ENCODE measurements at places on chromosomes 11 and 22.

GRCh38 chr22:16819249-16819648, 6.0 kb downstream of the XKR3 start:
- no peak for DNase-seq

DNA sequence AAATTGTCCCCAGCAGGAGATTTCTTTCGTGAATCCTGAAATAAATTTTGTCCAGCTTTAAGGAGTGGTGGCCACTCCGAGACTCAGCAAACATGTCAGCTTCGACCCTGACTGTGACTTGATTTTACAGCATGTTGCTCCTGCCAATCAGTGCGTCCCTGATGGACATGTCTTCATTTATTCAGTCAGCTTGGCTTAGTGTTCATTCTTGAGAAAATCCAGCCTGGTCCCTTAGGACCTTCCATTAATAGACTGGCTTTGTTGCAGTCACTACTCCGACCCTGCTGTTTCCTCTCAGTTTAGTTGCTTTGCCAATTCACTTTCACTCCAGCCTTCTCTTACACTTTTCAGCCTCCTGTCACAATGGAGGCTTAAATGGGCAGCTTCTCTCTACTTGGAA, 30.5 kb downstream of the TMPRSS5 start:
- DNase-seq: no peak

DNA sequence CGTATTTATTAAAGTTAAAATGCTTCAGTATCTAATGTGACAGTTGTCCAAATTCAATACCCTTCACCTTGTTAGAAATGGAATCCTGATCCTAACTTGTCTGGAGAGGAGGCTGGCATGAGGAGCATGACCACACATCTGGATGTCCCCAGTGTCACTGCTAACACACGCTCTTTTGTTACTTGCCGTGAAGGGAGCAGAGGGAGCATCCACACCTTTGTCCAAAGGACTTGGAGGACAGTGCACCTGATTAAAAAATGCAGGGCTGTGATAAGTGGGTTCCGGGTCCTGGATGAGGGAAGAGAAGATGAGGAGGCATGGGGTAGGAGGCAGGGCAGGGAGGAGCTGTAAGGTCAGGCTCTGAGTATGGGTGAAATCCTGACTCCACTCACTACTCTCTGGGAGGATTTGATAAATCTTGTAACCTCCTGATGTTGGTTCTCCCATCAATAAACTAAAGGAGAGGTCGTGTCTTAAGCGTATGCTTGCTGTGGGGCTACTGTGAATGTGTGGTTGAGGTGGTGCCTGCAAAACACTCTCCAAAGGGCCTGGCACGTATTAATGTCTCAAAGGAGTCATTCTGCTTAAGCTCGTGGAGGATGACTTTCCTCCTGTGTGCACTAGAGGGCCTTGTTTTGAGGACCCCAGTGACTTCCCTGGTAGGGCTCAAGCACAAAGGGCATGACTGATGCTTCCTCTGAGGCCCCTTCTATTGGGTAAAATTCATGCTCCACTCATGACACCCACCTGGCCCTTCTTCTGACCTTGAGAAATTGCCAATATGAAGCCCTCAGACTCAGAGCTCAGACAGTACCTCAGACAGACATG, 16.8 kb upstream of the IGLL5 start:
- DNase-seq: no peak

GRCh38 chr11:84909740-84910139, 717.4 kb downstream of the DLG2 start:
- no peak for DNase-seq

GRCh38 chr22:46672731-46673130, 52.5 kb downstream of the GRAMD4 start:
- DNase-seq: no peak

GRCh38 chr22:39309881-39310714, 9.3 kb downstream of the RPL3 start:
- DNase-seq: peak; percentile 24

- no peak for DNase-seq
Measured at GRCh38 chr11:1348146-1348795, 38.8 kb upstream of the TOLLIP start.

DNA sequence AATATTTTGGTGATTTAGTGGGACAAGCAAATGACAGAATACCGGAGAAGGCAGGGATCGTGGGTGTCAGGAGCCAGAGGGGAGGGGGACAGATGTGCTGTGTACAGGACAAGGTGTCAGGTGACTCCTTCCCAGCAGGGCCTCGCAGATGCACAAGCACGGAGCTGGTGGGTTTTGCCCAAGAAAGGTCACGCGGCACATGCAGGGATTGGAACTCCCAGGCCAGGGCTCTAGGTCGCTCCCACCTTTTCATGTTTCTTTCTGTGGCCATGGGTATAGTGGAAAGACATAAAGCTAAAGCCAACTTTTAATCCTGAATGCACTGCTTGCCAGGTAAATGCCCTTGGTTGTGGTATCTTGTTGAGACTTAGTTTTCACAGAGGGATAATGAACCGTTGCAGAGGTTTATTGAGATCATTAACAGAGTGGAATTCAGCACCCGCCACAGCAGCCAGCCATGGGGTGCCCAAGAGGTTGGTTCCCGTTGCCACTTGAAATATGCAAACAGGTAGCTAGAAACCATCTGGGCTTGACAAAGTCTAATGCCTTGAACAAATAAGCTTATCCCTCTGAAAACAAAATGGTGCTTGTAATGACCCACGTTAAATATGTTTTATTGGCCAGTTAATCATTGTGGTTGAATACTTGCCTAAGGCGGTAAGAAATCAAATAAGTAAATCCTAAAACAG, 10.1 kb downstream of the C22orf23 start:
- no peak for DNase-seq

DNA sequence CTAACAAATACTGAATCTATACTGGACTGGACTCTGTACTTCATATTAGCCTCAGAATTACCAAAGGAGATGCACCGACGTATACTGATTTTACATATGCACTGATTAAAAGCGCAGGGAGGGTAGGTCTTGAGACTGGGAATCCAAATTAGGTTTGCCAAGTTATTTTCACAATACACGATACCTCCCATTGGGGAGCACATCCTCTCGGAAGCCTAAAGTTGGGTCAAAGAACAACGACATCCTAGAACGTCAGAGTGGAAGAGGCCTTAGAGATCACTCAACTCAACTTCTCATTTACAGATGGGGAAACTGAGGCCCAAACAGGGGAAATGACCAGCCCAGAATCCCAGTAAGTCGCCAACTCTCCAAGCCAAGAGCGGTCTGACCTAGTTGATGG, 626 bp downstream of the DNAL4 start:
- DNase-seq: no peak

DNA sequence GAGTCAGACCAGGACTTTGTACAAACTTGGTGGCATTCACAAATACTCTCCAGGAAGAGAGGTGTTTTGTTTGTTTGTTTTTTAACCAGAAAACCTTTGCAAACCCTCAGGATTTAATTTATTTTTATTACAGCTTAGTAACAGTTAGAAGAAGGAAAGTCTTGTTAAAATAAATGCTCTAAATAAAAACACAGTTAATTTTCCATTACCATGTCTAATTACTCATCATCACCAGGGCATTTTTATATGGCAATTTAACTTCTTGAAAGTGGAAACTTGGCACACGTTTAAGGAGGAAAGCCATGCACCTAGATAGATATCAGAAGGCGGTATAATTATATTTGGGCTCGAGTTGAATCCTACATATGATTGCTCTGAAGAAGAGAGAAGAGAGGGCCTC, 7.4 kb downstream of the BARX2 start:
- DNase-seq: no peak

GRCh38 chr11:65596520-65596919, 920 bp upstream of the KCNK7 start:
- no peak for DNase-seq
